ENCODE measurements at places on chromosomes 16 and 17. TPM values are rescaled to one million over a fixed set of nuclear protein-coding genes. Genes with fewer than 3 reads are reported as not detected.

DNA sequence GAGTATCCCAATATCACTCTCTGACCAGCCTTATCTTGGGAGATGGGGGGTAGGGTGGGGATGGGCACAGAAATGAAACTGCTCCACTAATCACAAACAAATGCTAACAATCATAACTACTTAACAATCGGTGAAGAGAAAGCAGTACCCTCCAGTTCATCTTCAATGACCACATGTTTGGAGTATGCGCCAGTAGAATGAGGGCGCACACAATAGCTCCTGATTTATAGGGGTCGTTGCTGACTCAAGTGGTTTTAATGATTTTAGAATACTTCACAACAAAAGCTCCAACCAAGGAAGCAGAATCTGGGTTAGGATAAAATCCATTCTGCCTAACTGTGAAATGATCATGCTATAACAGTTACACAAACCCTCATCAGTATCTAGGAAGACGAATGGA lies 184.4 kb downstream of the AATF start:
- H3K4me1 ChIP-seq, result no peaks in the 10 kb centered on the region
- no peaks in the 10 kb centered on the region for H3K27me3 ChIP-seq
- no peak overlapping the region for H3K27ac ChIP-seq
- H3K4me3 ChIP-seq, result no peak overlapping the region

DNA sequence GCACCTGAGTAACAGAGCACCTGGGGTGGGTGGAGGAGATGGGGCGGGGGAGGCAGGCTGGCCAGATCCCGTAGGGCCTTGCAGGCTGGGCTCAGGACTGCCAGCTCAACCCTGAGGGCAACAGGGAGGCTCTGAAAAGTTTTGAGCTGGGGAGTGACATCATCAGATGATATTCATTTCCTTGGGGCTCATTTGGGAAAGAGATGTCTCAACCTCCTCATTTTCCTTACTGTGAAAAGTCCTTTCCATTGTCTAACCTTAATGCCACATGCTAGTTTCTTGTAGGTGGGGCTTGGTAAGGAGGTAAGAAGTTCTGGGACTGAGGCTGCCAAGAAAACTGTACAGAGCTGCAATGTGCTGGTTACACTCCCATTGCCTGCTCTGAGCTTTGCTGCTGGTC lies 3.7 kb downstream of the TNS4 start:
- H3K27me3 ChIP-seq, result no peaks in the 10 kb centered on the region
- H3K36me3 ChIP-seq, result no peaks in the 10 kb centered on the region
- H3K4me1 ChIP-seq, result peaks cover 30% of the 10 kb centered on the region
- peak overlapping the region; percentile 79 for H3K27ac ChIP-seq

GRCh38 chr16:27489421-27489820 lies 60.3 kb downstream of the GTF3C1 start:
- H3K36me3 ChIP-seq, result peaks cover 95% of the 10 kb centered on the region
- peak; percentile 29 for DNase-seq
- H3K27ac ChIP-seq, result no peak overlapping the region
- H3K4me1 ChIP-seq, result no peaks in the 10 kb centered on the region
- no peaks in the 10 kb centered on the region for H3K27me3 ChIP-seq
- no peak overlapping the region for H3K4me3 ChIP-seq

DNA sequence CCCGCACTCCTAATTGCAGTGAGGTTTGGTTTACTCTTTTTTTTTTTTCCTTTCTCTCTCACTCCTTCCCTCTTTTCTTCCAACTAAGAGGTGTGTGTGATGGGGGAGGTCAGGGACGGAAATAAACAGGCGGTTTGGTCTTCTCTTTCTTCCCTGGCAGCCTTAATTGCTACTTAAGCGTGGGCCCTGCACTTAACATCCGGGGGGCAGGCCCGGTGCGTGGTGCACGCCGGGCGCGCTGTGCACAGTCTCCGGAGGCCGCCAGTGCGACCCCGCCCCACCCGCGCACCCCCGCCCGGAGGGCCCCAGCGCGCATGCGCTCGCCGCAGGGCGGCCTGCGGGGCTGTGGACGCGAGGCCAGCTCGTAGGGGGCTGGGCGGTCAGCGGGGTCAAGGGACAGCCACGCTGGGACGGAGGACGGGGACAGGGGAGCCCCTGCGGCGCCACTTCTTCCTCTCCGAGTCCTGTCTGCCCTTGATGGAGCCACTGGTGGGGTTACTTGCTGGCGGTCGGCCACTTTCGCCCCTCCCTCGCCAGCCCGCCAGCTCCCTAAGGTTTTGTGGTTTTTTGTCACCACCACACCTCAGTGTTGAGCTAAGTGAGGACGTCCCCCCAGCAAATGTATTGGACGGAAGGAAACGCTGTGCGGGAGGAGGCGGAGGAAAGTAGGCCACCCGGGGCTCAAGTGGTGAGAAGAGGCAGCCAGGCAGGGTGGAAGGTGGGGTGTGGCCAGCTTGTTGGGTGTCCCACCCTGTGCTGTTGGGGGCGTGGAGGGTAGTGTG lies 120.9 kb downstream of the MRM1 start:
- H3K36me3 ChIP-seq, result no peaks in the 10 kb centered on the region
- peak overlapping the region; percentile 26 for H3K27ac ChIP-seq
- H3K27me3 ChIP-seq, result peaks cover 9% of the 10 kb centered on the region
- peak overlapping the region; percentile 63 for H3K4me3 ChIP-seq
- peak; percentile 93 for DNase-seq

- H3K27ac ChIP-seq, result no peak overlapping the region
- no peaks in the 10 kb centered on the region for H3K27me3 ChIP-seq
- no peaks in the 10 kb centered on the region for H3K4me1 ChIP-seq
- DNase-seq, result no peak
- peaks cover 6% of the 10 kb centered on the region for H3K36me3 ChIP-seq
- H3K4me3 ChIP-seq, result no peak overlapping the region
Observed at GRCh38 chr17:28124962-28125361, 82.5 kb downstream of the NLK start.

DNA sequence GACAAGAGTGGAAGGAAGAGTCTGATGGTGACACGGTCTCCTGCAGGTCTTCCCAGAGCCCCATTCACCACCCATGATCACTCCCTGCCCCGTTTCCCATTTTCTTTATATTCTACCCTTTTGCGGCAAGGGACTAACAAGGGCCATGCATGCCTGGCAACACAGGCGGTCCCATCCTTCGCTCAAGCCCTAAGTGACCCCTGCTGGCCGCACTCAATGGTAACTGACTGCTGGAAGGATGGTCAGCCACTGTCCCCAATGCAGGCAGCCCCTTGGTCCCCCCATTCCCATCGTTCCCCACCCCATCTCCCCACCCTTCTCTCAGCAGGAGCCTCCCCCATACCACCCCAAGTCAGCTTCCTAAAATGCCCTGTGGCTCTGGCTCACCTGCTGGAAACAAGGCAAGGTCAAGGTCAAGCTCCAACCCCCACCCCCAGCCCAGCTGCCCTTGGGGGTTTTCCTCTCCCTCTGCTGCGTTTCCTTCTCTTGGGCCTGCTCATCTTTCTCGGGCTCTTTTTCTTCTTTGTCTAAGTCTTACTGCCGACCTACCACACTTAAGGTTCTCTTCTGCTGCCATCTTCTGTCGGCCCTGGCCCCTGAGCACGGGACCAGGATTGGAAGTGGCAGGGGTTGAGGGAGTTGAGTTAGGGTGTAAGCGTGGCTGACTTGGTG lies 116.0 kb downstream of the RPTOR start:
- no peak overlapping the region for H3K27ac ChIP-seq
- H3K36me3 ChIP-seq, result no peaks in the 10 kb centered on the region
- H3K4me3 ChIP-seq, result no peak overlapping the region
- H3K4me1 ChIP-seq, result no peaks in the 10 kb centered on the region
- DNase-seq, result peak; percentile 36

DNA sequence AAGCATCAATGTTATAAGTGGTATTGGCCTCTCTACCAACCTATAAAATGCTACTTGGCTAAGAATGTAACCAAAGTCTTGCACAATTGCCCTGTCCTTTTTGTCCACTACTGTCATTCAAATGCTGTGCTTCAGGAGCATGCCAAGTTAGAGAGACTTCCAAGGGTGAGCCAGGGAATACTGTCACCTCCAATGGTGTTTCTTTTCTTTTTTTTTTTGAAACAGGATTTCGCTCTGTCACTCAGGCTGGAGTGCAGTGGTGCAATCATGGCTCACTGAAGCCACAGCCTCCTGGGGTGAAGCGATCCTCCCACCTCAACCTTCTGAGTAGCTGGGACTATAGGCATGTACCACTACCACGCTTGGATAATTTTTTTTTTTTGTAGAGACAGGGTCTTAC lies 43.7 kb upstream of the ERN1 start:
- peaks cover 14% of the 10 kb centered on the region for H3K36me3 ChIP-seq
- no peaks in the 10 kb centered on the region for H3K27me3 ChIP-seq
- H3K4me1 ChIP-seq, result peaks cover 6% of the 10 kb centered on the region
- H3K4me3 ChIP-seq, result no peak overlapping the region

- no peaks in the 10 kb centered on the region for H3K36me3 ChIP-seq
- H3K27ac ChIP-seq, result no peak overlapping the region
- H3K4me3 ChIP-seq, result no peak overlapping the region
Observed at GRCh38 chr17:81120695-81121621, 44.3 kb upstream of the PVALEF start.

DNA sequence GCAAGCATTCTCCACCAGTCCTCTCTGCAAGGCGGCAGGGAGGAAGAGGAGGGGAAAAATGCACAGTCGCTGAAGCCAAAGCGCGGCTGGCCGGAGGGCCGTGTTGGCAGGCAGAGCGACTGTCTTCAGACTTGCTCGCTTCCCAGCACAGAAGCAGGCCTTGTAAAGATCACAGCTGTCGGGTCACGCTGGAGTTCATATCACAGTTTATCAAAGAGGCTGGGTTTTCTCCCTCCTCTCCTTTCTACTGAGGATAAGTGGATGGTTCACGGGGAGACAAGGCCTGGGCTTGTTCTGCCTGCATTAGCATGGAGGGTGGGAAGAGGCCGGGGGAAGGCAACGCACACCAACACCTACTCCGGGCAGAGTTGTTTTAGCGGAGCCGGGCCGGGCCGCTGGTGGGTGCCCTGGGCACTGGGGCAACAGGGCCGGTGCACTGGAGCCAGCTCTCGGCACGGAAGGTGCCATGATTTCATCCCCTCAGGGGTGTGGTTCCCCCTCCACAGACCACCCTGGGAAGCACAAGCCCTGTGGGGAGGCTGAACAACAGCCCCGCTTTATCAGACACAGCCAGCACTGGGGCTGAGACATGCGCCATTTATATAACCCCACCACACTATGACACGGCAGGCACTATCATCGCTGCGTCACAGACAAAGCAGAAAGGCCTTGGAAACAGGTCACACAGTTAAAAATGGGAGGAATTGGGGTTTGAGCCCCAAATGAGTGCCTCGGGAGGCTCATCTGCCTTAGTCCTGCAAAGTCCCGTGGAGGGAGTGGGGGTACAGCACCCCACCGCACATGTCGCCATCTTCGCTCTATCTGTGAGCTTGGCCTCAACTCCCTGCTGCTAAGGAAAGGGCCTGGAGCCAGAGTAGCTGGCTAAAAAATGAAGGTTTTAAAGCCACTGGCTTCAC lies 40.3 kb upstream of the MTSS2 start:
- H3K4me1 ChIP-seq, result no peaks in the 10 kb centered on the region
- no peak for DNase-seq
- H3K36me3 ChIP-seq, result peaks cover 8% of the 10 kb centered on the region
- no peak overlapping the region for H3K4me3 ChIP-seq

- H3K27ac ChIP-seq, result no peak overlapping the region
- no peaks in the 10 kb centered on the region for H3K36me3 ChIP-seq
- no peak overlapping the region for H3K4me3 ChIP-seq
- no peaks in the 10 kb centered on the region for H3K27me3 ChIP-seq
- H3K4me1 ChIP-seq, result no peaks in the 10 kb centered on the region
Observed at GRCh38 chr17:67637901-67638641, 79.7 kb upstream of the NOL11 start.

DNA sequence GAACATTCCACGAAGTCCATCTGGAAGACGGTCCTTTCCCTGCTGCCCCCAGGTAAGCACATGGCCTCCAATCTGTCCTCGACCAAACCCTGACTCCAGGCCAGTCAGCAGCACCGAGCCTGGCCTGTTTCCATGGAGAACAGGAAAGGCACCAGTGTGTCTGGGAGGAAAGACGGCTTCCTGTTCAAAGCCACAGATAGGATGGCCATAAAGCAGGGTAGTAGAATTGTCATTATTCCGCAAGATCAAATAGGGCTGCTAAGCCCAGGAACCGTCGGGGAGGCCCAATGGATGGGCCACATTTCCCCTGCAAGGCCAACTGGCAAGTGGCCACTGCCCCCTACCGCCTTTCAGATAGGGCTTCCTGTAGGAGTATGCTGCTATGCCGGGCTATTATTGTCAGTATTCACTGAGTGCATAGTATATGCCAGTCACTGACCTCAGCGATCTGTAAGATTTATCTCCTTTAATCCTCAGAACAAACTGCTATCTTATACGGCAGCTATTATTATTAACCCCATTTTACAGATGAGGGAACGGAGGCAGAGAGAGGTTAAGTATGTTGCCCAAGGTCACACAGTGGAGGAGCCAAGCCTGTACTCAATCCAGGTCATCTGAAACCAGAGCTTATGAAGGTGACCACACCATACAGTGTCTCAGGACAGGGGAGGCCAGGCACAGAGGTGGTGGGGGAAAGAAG lies 23.0 kb upstream of the PLCG2 start:
- no peak overlapping the region for H3K4me3 ChIP-seq
- no peak for DNase-seq
- no peaks in the 10 kb centered on the region for H3K4me1 ChIP-seq
- H3K36me3 ChIP-seq, result no peaks in the 10 kb centered on the region
- no peak overlapping the region for H3K27ac ChIP-seq

DNA sequence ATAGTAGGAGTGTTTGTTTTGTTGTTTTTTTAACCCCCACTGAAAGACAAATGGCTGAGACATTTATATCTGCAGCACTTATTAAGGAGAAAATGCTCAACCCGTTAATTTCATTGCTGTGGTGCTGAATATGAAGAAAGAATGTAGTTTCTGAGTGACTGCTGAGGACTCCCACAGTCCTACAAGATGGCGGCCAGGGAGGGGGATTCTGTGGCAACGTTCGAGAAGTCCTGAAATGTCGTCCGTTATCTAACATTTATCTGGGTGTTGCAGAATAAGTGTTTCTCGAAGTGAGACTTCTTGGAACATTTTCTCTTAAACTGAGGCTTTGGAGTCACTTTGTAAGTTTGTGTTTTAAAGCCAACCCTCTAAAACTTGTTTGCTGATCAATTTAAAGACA lies 530.4 kb downstream of the XYLT1 start:
- no peaks in the 10 kb centered on the region for H3K36me3 ChIP-seq
- H3K4me3 ChIP-seq, result no peak overlapping the region
- H3K4me1 ChIP-seq, result no peaks in the 10 kb centered on the region
- H3K27ac ChIP-seq, result no peak overlapping the region
- no peak for DNase-seq
- H3K27me3 ChIP-seq, result no peaks in the 10 kb centered on the region

DNA sequence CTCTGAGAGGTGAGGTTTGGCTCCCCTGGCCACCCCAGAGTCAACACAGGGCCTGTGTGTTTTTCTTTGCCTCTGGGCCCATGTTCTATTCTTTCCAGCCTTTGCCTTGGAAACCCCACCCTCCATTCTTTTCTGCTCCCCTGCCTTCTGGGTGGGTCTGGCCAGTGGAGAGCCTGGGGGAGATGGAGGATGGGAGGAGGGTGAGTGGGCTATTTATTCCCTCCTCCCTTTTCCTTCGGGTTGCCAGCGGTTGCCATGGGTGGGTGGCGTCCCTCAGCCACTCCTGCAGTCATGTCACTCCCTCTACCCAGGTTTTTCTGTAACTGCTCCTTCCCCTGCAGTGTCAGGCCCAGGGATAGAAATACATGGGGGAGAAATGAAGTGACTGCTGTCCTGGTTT lies 15.5 kb downstream of the CMIP start:
- H3K27me3 ChIP-seq, result no peaks in the 10 kb centered on the region
- H3K36me3 ChIP-seq, result peaks cover 4% of the 10 kb centered on the region
- H3K4me1 ChIP-seq, result peaks cover 20% of the 10 kb centered on the region
- no peak overlapping the region for H3K27ac ChIP-seq
- no peak overlapping the region for H3K4me3 ChIP-seq

Gene HOXB7
- total RNA-seq, result not detected

Gene HS3ST3A1
- 7.1 TPM for total RNA-seq

Gene ATP1B2
- under 0.01 TPM for total RNA-seq

Gene CCL1
- not detected for total RNA-seq

Gene ARL17A
- 7.7 TPM for total RNA-seq

Gene SIAH1
- total RNA-seq, result 43.1 TPM

Gene KRT32
- total RNA-seq, result not detected

All from osteoblast (primary cell).